ENCODE measurements at places on chromosomes 1 and 21.

- peak; percentile 12 for DNase-seq
Measured at GRCh38 chr1:171566467-171566866, 55.6 kb upstream of the MYOCOS start.

DNA sequence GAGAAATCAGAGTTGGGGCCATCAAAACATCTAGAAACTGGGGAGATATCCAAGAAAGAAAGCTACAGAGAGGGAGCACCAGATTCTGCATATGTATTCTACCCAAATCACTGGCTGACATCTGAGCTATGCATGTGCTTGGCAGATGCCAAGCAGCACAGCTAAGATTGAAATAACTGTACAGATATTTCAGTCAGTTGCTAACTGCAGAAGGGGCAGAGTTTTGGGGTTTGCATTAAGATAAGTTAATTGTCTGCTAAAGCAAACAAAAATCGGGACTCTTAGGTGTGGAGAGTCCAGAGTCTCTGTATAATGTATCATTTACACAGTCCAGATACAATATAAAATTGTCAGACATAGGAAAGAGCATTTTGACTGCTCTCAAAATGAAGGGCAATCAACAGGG is 437.1 kb downstream of the PTBP2 start:
- DNase-seq, result no peak

GRCh38 chr1:7491109-7491817 is 279.8 kb upstream of the VAMP3 start:
- DNase-seq, result peak; percentile 24

GRCh38 chr1:63674865-63675419 is 81.7 kb downstream of the PGM1 start:
- DNase-seq, result no peak

DNA sequence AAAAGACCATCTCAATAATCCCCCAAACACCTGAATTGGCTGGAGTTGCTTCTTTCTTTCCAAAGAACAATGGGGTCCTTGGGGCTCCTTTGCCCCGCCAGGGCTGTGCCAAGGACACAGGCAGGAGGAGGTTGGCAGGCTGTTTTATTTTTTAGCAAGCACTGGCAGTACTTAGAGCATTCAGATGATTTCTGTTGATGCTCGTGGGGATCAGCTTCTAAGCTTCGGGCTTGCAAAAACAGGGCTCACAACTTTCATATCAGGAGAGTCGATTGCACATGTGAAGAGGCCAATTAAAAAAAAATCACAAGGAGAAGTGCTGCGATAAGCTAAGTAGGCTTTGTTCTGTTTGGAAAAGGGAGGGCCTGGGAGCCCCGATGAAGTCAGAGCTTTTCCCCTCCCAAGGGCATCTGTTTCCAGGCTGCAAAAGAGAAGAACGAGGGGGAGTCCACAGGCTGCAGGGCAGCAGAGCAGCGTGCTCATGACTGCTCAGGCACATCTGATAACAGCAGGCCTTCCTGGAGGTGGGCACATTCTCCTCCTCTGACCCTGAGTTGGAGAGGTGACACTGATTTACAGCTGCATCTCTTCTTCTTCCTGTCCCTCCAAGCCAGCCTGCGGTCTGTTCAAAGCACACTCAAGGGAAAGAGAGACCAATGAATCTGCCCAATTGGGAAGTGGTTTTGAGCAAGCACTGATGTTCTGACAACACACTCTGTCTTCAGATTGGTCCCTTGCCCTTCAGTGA is 27.3 kb upstream of the BCAR3 start:
- peak; percentile 58 for DNase-seq

DNA sequence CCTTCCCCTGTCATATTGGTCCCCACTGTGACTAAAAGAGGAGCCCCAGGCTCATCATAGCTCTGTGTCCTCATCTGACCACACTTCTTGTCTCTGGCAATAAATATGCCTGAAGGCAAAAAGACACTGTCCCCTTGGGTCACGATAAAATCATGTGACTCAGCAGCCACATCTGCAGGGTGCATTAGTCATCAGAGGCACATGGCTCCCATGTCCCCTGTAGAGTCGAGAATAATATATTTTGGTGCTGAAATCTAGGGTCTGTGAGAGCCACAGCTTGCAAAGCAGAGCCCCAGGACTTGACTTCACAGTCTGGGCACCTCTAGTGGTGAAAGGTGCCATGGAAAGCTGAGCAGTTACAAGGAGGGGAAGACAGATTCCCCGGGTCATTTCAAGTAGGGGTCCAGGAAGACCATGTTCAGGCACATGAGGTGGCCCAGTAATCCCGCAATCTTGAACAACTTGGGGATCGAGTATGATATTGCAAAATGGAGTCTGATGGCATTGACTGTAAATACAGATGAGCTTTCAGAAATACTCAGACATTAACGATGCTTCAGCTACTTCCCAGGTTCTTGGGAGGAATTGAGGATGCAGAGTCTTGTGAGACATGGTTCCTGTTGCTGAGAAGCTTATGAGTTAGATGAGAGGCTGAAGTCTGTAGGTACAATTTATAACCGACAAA is 68.6 kb downstream of the SLC35F3 start:
- no peak for DNase-seq

GRCh38 chr1:86069757-86070145 is 86.8 kb downstream of the COL24A1 start:
- peak; percentile 76 for DNase-seq
